ENCODE measurements at places on chromosomes 6 and 20.

DNA sequence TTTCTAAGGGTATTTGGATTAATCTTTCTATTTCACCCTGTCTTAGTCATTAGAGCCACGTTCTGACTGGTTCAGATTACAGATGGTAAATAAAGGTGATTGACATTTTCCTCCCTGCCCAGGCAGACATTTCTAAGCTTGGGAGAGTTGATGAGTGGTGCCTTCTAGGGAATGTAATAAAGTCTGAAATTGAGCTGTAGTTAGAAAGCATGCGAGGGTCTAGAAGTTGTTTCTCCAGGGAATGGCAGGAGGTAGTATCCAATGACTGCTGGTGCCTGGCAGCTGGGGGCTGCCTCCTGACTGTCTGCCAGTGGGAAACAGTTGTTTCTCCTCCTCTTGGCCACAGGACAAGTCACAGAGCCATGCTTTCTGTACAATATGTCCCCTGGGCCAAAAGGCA is 14.6 kb downstream of the EDN3 start:
- no peak for DNase-seq

DNA sequence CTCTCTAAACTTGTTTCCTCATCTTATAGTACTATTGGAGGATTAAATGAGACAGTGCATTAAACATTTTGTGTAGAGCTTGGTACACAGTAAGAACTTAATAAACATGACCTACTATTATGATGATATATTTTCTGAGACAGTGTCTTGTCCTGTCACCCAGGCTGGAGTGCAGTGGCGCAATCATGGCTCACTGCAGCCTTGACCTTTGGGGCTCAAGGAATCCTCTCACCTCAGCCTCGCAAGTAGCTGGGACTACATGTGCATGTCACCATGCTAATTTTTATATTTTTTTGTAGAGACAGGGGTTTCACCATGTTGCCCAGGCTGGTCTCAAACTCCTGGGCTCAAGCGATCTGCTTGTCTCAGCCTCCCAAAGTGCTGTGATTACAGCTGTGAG is 72.1 kb downstream of the LYRM4 start:
- no peak for DNase-seq

- DNase-seq: no peak
These were observed 113.9 kb upstream of the ZNF217 start for GRCh38 chr20:53707371-53708055.

DNA sequence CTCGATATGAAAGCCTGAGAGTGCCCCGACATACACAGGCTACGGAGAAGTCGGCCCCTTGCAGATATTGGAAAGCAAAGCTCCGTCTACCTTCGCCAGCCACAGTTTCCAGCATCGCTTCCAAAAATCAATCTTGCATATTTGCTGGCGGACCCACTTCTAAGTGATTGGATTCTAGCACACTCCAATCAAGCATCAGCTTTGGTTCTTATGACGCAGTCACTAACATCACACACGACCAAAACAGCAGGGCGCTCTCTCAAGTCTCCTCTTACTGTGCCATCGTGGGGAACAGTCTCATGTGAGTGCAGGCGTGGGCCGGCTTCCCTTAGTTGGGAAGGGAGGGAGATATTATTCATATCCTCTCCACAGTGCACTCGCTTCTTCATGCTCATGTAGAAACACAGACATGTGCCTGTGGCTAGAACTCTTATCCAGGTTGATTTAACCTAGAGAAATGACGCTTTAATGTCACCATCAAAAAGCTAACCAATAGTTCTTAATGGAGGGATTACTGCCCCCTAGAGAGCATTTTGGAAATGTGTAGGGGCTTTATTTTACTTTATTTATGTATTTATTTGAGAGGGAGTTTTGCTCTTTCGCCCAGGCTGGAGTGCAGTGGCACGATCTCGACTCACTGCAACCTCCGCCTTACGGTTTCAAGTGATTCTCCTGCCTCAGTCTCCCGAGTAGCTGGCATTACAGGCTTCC is 229.8 kb downstream of the SOD2 start:
- DNase-seq: no peak

- no peak for DNase-seq
These were observed 33.7 kb downstream of the RNF146 start for GRCh38 chr6:127300411-127300810.

GRCh38 chr20:57587278-57587988 is 26.5 kb downstream of the PCK1 start:
- DNase-seq: no peak

- no peak for DNase-seq
These were observed 2.2 kb downstream of the UBD start for GRCh38 chr6:29557320-29557719.

DNA sequence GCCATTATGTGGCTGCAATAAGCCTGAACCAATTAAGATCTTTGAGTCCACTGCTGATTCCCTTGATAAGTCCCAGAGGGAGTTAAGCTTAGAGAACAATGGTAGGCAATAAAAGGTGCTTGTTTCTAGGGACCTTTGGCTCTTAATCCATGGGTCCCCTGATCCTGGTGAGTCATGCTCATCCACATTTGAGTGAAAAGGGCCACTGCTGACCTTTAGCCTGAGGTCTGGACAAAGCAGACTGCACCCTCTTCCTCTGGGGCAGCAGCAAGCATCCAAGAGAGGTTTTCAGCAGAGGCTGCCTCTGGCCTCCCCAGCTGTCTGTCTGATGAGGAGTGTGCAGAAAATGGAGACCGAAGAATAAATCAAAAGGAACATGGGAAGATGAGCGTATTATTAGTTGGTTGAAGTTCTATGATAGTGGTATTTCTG is 16.1 kb upstream of the SCGN start:
- no peak for DNase-seq

DNA sequence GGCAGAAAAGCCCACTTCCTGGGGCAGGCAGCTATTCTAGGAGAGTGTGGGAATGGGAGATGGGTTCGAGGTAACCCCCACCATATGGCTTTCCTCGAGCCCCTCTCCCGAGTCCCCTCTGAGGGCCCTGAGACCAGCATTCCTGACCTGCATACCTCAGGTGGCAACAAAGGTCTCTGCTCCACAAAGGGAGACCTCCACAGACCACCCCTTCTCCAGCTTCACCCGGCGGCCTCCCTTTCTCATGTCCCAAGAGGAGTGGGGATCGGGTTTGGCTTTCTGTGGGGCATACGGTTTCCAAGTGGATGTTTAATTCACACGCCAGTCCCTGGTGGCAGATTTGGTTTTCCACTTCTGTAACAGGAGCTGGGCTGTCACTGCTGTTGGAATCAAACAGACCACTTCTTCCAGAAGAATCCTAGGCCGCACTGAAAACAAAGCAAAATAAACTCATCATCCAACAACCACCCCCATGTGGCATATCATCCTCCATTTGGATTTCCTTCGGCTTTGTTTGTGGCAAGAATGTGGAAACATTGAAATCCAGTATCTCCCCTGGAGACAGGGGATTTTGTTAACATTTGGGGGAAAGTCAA is 83.2 kb downstream of the DLL1 start:
- no peak for DNase-seq

GRCh38 chr20:63033794-63034709 is 27.3 kb upstream of the BHLHE23 start:
- peak; percentile 43 for DNase-seq

GRCh38 chr20:1766731-1767130 is 109.2 kb upstream of the SIRPG start:
- no peak for DNase-seq

- no peak for DNase-seq
These were observed 1.4 kb downstream of the PDE10A start for GRCh38 chr6:165661664-165662025.

GRCh38 chr6:52640916-52641315 is 30.0 kb upstream of the TMEM14A start:
- no peak for DNase-seq

DNA sequence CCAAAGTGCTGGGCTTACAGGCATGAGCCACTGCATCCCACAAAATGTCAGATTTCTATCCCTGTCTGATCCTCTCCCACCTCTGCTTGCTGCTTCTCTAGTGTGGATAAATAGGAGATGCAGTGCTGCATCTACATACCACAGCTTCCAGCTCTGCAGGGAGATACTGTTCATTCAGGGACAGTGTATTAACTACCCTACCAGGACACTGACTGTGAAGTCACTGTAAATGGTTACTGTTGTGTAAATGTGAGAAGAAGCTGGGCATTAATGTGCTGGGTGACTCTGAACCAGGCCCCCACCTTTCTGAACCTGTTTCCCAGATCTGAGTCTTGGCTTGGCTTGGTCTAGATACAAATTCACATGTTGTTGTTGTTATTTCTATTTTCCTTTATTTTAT is 488.6 kb upstream of the SULF2 start:
- DNase-seq: no peak

- no peak for DNase-seq
These were observed 40.3 kb downstream of the BCL2L1 start for GRCh38 chr20:31682352-31682751.

DNA sequence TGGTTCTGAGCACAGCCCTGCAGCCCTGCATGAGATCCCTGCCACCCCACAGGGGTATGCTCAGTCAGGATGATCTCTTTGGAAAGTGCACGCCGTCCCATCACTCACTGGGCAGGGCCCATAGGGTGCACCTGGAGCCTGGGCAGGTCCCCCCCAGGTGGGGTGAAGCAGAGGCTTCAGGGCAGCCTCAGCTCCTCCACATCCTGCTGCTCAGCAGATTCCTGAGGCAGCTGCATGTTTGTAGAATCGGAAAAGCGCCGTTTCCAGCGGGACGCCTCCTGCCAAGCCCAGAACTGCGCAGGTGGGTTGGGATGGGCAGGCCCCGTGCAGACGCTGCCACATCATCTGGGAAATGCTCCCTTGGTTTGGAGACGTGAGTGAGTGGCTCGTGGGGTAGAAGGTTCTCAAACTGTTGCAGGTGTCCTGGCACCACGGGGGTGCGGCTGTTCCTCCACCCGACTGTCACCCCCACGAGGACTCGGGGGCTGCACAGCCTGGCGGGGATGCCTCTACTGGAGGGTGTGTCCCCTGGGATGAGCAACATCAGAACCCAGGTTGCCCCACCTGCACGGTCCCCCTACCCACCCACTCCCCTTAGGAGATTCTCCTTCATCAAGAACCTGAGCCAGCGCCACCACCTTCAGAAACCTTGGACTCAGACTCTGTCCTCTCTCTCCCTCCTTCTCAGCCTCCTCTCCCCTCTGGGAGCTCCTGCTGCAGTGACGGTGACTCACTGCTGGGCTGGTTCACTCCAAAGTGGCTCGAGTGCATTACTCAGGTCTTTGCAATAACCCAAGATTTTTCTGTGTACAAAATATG is 334.1 kb downstream of the TAF4 start:
- no peak for DNase-seq

DNA sequence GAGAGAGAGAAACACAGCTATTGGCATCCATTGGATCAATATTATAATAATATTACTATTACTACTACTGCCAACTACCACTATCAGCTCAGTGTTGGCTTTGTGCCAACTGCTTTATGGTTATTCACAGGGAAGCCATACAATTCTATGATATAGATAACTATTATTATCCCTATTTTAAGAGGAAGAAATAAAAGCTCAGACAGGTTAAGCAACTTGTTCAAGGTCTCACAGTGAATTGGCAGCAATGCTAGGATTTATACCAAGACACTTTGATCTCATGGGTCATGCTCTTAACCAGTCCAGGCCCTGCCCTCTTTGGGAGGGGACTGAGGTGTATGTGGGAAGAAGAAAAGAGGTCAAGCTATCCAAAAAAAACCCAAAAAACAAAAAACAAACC is 82.0 kb upstream of the TRAF3IP2 start:
- DNase-seq: no peak

DNA sequence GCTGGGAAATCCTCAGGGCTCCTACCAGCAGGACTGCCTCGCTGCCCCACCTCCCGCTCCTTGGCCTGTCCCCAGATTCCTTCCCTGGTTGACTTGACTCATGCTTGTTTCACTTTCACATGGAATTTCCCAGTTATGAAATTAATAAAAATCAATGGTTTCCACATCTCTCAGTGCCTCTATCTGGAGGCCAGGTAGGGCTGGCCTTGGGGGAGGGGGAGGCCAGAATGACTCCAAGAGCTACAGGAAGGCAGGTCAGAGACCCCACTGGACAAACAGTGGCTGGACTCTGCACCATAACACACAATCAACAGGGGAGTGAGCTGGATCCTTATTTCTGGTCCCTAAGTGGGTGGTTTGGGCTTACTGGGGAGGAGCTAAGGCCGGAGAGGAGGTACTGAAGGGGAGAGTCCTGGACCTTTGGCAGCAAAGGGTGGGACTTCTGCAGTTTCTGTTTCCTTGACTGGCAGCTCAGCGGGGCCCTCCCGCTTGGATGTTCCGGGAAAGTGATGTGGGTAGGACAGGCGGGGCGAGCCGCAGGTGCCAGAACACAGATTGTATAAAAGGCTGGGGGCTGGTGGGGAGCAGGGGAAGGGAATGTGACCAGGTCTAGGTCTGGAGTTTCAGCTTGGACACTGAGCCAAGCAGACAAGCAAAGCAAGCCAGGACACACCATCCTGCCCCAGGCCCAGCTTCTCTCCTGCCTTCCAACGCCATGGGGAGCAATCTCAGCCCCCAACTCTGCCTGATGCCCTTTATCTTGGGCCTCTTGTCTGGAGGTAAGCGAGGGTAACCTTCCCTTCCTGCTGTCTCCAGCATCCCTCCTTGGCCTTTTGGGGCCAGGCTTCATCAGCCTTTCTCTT is at the start of gene CFB:
Gene CFB (plus strand): TSS at position 589 of the 863 bp plus-strand sequence. CDS start 127 bp downstream, at position 716.
- DNase-seq: no peak

DNA sequence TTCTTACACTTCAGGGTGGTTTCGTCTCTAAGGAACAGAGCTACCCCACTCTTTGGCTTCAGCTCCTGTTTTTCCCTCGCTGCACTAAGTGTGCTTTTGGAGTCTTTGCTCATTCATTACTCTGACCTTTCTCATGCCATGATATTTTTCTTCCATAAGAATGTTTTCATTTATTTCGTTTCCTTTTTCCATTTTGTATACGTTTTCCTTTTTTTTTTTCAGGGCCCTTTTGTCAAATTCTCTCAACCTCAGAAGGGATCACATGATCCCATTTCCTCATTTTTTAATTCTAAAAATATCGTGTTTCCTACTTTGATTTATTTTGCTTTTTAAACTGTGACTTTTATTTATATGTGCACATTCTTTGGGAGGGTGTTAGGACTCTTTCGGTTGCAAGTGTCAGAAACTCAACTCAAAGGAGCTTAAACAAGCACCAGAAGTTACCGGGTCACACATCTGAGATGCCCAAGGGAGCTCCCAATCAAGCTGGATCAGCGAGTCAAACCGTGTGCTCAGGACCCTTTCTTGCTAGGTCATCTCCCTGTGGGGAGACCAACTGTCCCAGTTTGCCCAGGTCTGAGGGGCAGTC is 40.6 kb downstream of the GCNT2 start:
- DNase-seq: no peak

DNA sequence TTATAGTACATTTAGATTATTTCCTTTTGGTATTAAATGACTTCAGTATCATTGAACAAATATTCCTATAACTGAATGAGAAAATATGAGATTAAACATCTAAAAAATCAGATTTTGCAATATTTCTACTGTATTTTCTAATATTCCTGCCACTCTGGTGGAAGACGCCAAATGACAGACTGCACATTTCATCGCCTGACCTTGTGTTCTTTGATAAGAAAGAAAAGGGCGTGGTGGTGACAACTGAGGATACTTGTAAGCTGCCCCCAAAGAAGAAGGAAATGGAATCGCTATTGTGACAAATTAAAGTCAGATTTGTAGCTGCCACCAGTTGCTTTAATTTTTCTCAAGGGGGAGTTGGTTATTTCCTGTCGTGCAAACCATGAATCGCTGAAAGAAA is 131.3 kb downstream of the MTFR2 start:
- no peak for DNase-seq
